ENCODE measurements at places on chromosomes 3 and 15.

DNA sequence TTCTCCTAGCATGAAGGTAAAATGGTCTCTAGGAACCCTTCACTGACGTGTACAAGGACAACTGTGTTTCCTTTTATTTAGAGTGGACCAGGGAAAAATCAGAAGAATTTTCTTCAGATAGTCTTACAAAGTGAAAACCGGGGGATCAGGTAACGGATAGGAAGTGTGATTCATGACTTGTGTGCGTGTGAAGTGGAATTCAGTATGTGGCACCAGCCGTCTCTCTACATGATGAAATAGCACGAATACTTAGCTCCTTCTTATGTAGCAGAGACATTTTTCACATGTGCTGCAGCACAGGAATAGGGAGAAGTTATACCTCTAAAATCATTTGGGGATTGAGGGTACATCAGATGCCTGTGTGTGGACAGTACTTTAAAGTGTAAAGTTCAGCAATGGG is 159.2 kb downstream of the MEX3B start:
- DNase-seq, result no peak

- DNase-seq, result no peak
These were observed 503.6 kb downstream of the UNC13C start for GRCh38 chr15:54481819-54482218.

GRCh38 chr3:88117683-88118082 is 32.1 kb upstream of the C3orf38 start:
- no peak for DNase-seq

- DNase-seq, result no peak
These were observed 129.6 kb downstream of the ADAMTS17 start for GRCh38 chr15:100211855-100212850.
